Activated T-helper 1 cell treated with anti-CD3 and anti-CD28 coated beads, Interleukin-12 subunit alpha, Interleukin-12 subunit beta, Interleukin-2, Interleukin-4 antibody, amounts not matched to agents 30 ng/mL and 10 ng/mL and 1 ng/mL, durations not matched to agents 14 hours and 24 hours and 36 hours (primary cell): ENCODE measurements at places on chromosomes 5 and 9. TPM values are rescaled to one million over a fixed set of nuclear protein-coding genes. Genes with fewer than 3 reads are reported as not detected.

Gene HK3
- total RNA-seq = 0.44 and 0.51 TPM in 2 replicates

Gene SPINK7
- not detected in 2 replicates for total RNA-seq

Gene C9orf153
- total RNA-seq = 0.34 TPM in 1 of 2 replicates, not detected in the other

Gene PFDN1
- 59.5 and 60.6 TPM in 2 replicates for total RNA-seq

Gene SLC1A3
- total RNA-seq = not detected in 2 replicates

Gene NPDC1
- total RNA-seq = 78.2 and 80.1 TPM in 2 replicates

Gene PCDHB3
- not detected in 2 replicates for total RNA-seq

Gene RNF44
- total RNA-seq = 78.0 and 80.3 TPM in 2 replicates

Gene HNRNPK
- 861 and 865 TPM in 2 replicates for total RNA-seq

Gene KCNV2
- total RNA-seq = not detected in 2 replicates

DNA sequence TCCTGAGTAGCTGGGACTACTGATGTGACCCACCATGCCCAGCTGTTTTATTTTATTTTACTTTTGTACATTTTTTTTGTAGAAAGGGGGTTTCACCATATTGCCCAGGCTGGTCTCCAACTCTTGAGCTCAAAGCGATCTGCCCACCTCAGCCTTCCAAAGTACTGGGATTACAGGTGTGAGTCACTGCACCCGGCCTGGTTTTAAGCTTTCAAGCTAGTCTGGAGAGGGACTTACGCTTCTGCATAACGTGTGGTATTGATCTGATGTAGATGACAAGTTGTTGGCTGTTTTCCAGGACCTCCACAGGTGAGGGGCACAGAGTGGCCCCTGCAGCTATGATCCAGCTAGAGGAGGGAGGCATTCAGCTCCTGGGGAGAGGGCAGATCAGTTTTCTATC lies 6.8 kb upstream of the CCL21 start:
- H3K27me3 ChIP-seq = peaks cover 15% of the 10 kb centered on the region
- DNase-seq = no peak
- H3K4me1 ChIP-seq = no peaks in the 10 kb centered on the region
- no peak overlapping the region for H3K27ac ChIP-seq
- no peaks in the 10 kb centered on the region for H3K36me3 ChIP-seq

GRCh38 chr5:43543434-43543833 lies 13.4 kb downstream of the PAIP1 start:
- H3K4me3 ChIP-seq = no peak overlapping the region
- DNase-seq = no peak

GRCh38 chr5:135690466-135690865 lies 111.7 kb upstream of the CXCL14 start:
- no peak overlapping the region for H3K4me3 ChIP-seq
- H3K27ac ChIP-seq = no peak overlapping the region
- H3K36me3 ChIP-seq = no peaks in the 10 kb centered on the region
- H3K4me1 ChIP-seq = no peaks in the 10 kb centered on the region
- DNase-seq = no peak

GRCh38 chr9:38195737-38196161 lies 126.7 kb upstream of the SHB start:
- no peak for DNase-seq
- peaks cover 1% of the 10 kb centered on the region for H3K27me3 ChIP-seq
- no peaks in the 10 kb centered on the region for H3K4me1 ChIP-seq
- H3K36me3 ChIP-seq = no peaks in the 10 kb centered on the region
- no peak overlapping the region for H3K27ac ChIP-seq
- no peak overlapping the region for H3K4me3 ChIP-seq

DNA sequence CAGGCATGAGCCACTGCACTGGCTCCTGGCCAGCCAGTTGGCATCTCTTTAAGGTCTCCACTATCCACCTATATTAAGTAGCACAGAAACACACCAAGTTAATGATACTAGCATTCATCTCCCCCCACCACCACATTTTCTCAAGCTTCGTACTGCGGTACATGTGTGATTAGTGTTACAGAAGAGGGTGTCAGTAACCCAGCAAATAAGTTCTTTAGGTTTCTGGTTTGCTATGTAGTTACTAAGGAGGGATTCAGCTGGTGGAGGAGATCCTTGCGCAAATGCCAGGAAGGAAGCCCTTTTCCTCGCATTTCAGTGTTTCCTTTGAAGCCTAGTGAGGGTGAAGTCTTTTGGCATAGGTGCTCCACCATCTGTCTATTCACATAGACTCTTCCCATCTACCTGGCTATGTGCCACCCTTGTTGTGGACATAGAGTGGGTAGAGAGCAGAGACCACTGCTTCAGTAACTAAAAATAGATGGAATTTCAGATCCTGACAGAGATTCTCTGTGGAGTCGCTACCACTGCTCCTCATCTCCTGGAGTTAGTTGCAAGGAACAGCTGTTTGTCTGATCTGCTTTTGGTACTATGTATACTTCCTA lies 16.7 kb downstream of the UBE2D2 start:
- H3K4me1 ChIP-seq = peaks cover 45% of the 10 kb centered on the region
- peaks cover 12% of the 10 kb centered on the region for H3K36me3 ChIP-seq
- H3K27ac ChIP-seq = peak overlapping the region; percentile 70
- peak overlapping the region; percentile 28 for H3K4me3 ChIP-seq
- DNase-seq = no peak

DNA sequence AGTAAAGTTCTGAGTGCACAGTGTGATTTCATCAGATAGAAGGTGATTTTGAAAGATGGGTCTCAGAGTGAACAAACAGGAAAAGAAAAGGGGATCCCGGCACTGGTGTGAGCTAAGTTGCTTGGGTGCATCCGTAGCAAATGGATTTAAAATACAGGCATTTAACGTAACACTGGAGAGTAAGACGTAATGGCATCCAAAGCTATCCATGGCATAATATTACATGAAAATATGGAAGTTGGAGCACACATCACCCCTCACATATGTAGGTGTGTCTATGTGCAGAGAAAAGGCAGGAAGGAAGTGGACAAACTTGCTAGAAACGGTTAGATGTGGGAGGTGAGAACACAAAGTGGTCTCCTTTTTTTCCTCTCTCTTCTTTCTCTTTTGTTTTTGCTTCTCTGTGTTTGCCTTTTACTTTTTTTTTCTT lies 38.2 kb upstream of the SEMA4D start:
- peak overlapping the region; percentile 90 for H3K27ac ChIP-seq
- H3K36me3 ChIP-seq = no peaks in the 10 kb centered on the region
- peaks cover 82% of the 10 kb centered on the region for H3K4me1 ChIP-seq
- H3K27me3 ChIP-seq = no peaks in the 10 kb centered on the region

- peaks cover 27% of the 10 kb centered on the region for H3K4me1 ChIP-seq
- no peak overlapping the region for H3K4me3 ChIP-seq
- peak; percentile 52 for DNase-seq
- no peak overlapping the region for H3K27ac ChIP-seq
- H3K36me3 ChIP-seq = peaks cover 24% of the 10 kb centered on the region
- H3K27me3 ChIP-seq = no peaks in the 10 kb centered on the region
Measured at GRCh38 chr9:4987961-4988421, 2.9 kb downstream of the JAK2 start.

DNA sequence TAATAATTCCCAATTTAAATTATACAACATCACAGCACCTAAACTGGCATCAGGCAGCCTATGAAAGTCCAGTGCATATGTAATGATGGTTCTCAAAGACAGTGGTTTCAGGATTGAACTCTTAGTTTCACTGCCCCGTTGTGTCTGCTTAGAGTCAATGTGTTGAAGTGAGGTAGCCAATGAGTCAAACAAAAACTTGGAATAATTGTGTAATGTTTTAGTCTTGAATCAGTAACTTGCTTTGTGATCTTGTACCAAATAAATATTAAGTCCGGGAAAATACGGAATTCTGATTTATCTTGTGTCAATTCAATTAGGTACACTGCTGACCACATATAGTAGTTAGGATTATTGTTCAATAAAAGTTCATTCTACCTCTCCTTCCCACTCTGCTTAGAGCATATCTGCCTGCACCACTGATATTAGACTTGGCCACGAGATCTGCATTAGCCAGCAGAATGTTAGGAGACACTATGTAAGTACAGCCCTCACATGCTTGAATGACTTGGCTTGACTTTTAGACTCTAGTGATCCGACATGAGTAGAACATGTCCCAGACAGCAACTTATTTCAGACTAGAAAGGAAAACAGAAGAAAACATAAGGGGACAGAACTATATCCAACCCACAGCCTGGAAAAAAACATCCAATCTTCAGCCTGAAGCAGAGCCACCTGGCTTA lies 441.5 kb upstream of the PTGER4 start:
- H3K27ac ChIP-seq = no peak overlapping the region
- no peak for DNase-seq
- peaks cover 13% of the 10 kb centered on the region for H3K36me3 ChIP-seq

GRCh38 chr5:96447949-96448348 lies 14.9 kb upstream of the PCSK1 start:
- H3K27me3 ChIP-seq = peaks cover 19% of the 10 kb centered on the region
- no peaks in the 10 kb centered on the region for H3K4me1 ChIP-seq
- H3K27ac ChIP-seq = no peak overlapping the region

DNA sequence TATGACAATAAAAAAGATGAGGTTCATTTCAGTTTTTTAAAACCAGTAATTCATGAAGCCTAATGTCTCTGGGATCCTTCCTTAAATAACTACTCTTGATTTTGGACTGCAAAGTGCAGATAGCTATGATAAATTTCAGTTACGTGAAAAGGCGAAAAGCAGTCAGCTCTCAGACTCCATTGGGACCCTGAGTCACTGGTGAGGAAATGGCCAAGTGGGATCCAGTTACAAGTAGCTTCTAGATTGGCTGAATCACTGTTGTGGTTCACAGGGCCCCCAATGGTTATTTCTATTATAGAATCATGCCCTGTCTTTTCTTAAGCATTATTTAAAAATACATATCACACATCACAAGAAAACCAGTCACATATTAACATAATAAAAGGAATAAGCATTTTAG lies 31.1 kb upstream of the PPP3R2 start:
- H3K4me1 ChIP-seq = no peaks in the 10 kb centered on the region
- DNase-seq = no peak
- H3K4me3 ChIP-seq = no peak overlapping the region
- no peak overlapping the region for H3K27ac ChIP-seq

- peaks cover 23% of the 10 kb centered on the region for H3K4me1 ChIP-seq
- no peak overlapping the region for H3K27ac ChIP-seq
- no peak overlapping the region for H3K4me3 ChIP-seq
- no peaks in the 10 kb centered on the region for H3K27me3 ChIP-seq
- no peak for DNase-seq
Measured at GRCh38 chr5:124907098-124907644, 160.7 kb upstream of the ZNF608 start.

DNA sequence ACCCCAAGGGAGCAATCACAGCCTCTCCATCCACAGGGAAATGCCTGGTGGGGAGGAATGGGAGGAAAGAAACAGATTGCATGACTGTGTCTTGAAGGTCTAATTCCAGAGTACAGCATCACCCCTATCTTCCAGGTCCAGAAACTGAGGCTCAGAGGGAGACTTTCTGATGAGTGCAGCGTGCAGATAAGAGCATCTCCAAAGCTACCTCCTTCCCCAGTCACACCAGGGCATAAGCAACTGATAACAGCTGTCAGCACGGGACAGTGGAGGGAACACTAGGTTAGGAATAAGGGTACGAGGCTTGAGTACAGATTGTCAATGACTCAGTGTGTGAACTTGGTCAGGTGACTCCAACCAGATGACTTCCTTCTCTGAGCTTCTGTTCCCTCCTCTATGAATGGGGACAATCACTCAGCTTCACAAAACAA lies 126.9 kb downstream of the KCNIP1 start:
- DNase-seq = no peak
- H3K4me1 ChIP-seq = peaks cover 8% of the 10 kb centered on the region
- H3K36me3 ChIP-seq = no peaks in the 10 kb centered on the region

DNA sequence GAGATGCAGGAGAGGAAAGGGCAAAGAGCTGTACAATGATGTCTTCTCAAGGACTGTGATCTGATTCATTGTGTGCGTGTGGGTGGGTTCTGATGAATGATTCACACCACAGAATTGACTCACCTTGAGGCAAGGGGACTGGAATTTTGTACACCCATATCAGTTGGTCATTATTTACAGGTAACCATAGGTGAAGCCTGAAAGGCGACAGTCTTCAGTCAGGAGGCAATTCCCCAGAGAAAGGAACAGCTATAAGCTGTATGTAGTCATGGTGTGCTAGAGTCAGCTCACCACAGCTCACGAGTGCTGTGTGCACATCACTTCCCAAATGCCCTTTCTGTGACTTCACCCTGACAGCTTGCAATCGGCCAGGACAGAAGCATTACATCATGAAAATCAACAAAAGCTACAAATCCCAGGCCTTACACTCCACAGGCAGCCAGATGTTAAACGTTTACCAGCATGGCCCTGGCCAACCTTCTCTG lies 87.6 kb upstream of the RPS23 start:
- peaks cover 13% of the 10 kb centered on the region for H3K36me3 ChIP-seq
- H3K4me3 ChIP-seq = peak overlapping the region; percentile 6
- peaks cover 55% of the 10 kb centered on the region for H3K4me1 ChIP-seq
- H3K27me3 ChIP-seq = no peaks in the 10 kb centered on the region

DNA sequence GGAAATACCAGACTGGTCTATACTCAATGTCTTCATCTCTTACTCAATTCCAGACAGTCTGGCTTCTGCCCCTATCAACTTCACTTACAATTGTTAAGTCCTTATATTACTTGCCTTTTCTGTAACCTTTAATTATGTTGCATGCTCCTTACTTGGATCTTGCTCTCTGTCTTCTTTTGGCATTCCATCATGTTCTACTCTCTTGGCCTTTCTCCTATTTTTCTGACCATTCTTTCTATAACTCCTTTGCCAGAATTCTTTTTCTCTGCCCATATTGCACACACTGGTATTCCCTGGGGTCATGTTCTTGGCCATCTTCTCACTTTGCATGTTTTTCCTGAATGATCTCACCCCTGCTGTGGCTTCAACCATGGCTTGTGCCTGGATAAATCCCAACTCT lies 209.8 kb upstream of the ZNF462 start:
- DNase-seq = no peak
- no peaks in the 10 kb centered on the region for H3K36me3 ChIP-seq
- no peak overlapping the region for H3K4me3 ChIP-seq
- no peak overlapping the region for H3K27ac ChIP-seq
- no peaks in the 10 kb centered on the region for H3K4me1 ChIP-seq
- H3K27me3 ChIP-seq = no peaks in the 10 kb centered on the region

DNA sequence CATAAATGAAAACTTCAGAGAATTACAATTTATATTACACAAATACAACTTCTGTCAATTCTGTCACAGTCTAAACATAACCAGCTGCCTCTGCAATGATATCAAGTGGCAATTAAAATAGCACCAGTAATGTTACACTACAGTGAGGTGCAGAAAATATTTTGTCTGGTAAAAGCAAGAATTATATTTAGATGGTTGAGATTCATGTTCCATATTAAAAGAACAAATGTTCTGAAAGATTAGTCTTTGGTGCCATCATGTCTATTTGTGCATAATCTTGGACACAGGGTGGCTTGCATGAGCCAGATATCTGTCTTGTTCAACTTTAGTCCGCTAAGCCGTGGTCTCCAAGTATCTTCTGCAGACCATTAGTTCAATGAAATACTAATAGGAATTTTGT lies 29.0 kb upstream of the PRR16 start:
- H3K4me1 ChIP-seq = no peaks in the 10 kb centered on the region
- no peaks in the 10 kb centered on the region for H3K36me3 ChIP-seq
- no peaks in the 10 kb centered on the region for H3K27me3 ChIP-seq
- DNase-seq = no peak
